ENCODE measurements at places on chromosomes 13 and 19.

DNA sequence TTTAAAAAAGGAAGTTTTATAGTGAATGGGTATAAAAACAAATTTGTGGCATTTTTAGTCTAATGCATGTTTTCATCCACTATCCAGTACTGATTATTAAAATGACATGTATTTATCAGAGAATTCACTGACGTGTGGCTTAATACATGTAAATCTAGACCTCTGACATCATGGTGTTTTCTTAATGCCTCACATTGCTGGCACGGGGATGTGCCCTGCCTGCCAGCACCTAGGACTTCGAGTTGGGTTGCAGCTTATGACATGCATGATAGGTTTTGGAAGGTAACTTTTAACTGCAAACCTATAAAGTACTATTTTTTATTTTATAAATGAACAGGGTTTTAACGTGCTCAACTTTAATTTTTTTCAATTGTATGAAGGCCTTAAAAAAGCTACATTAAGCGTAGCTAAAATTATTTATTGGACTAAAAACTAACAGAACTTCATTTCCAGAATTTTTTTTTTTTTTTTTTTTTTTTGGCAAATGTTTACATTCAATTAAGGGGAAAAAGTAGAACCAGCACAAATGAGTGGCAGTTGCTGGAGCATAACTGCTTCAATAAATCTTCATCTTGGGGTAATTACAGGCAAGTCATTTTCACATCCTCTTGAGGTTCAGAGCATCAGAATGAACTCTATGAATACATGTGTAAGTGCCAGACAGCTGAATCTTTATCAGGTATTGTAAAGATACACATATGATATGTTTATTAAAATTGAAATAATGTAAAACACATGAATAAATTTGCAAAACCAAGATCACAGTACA lies 16.3 kb downstream of the METTL21C start:
- no peak for DNase-seq

GRCh38 chr13:24217601-24218281 lies 57.2 kb downstream of the SPATA13 start:
- no peak for DNase-seq

- DNase-seq: no peak
Observed at GRCh38 chr13:74061926-74062595, 72.1 kb downstream of the KLF12 start.

GRCh38 chr19:18167975-18168645 lies 5.5 kb upstream of the IFI30 start:
- no peak for DNase-seq

DNA sequence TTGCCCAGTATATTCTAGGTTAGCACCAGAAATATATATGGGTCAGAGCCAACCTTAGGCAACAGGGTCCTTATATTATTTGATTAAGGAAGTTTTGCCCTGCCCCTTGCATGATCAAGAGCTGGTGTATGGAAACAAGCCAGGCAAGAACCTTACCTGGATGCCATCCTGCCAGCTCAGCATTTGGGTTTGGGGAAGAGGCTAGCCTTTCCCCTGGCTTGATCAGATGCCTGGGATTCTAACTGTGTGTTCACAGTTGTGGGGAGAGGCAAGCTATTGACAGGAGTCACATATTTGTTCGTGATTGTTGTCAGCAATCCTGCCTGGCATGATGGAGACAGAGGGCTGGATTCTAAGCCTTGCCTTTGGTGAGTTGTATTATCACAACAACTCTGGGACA lies 260.0 kb upstream of the DACH1 start:
- DNase-seq: no peak

- no peak for DNase-seq
Observed at GRCh38 chr13:62850331-62850730, 1434.7 kb upstream of the PCDH20 start.

DNA sequence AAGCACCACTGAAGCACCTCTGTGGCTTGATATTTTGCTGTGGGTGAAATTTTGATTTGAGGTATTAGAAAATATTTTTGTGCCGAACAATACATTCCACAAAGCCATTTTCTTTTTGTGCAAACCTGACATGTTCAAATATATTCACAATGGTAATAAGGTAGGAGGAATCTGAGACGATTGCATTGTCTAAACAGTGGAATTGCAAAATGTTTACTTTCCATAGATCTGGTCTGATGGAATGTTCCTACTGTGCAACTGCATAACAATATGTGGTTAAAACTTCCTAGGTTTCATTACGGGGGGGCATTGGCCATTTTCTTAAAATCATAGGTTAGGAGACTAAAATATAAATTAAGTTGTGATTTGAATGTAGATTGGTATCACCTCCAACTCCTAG lies 42.7 kb upstream of the AKAP11 start:
- no peak for DNase-seq

GRCh38 chr13:39397226-39397895 lies 205.6 kb downstream of the LHFPL6 start:
- no peak for DNase-seq

DNA sequence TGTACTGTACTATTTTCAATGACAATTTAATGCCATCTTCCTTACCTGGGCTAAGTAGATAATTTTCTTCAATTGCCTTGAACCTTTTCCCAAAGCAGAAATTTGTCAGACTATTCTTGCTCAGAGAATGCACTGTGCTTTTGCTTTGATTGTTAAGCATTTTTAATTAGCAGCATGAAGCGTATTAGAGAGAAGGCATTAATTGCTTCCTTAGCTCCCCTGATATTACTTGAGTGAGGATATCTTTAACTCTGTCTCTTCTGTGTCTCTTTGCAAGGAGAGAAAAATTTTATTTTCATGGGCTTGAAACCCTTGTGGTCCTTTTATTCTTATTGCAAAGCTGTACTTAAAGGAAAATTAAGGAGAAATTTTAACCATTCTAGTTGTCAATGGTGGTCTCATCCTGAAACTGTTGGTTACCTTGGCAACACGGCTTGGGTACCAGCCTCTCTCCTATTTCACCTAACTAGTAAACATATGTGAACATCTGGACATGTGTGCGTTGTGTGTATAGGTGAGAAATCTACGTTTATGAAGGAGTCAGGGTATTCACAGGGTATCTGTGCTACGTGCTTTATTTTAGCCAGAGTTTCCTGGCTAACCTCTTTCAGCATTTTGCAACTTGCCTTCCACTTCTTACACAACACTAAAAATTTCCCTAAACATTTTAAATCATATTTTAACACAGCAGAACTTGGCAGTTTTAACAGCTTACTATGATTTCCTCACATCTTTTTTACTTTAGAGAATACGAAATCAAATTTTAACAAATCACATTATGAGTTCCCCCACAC lies 225.5 kb downstream of the KLF5 start:
- DNase-seq: no peak

- no peak for DNase-seq
Observed at GRCh38 chr13:20938302-20938701, 35.8 kb upstream of the XPO4 start.

GRCh38 chr19:9808855-9809824 lies 9.7 kb downstream of the FBXL12 start:
- DNase-seq: no peak

All from right hindlimb (tissue), 1 donor.